ENCODE measurements at places on chromosomes 5 and 9.

DNA sequence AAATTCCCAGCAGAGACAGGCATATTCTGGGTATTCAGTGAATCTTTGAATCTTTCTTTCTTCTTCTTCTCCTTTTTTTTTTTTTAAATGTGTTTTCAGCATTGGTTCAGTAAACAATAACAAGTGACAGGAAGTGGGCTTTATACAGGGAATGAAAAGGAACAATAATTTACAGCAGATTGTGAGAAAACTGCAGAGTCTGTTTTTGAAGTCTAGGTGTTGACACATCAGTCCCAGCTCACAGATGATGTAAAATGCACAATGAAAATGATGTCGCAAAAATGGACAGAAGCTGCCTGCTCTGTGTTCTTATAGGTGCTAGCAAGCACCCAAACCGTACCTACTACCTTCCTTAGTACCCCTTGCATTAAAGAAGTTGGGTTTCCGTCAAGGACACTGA is 38.8 kb downstream of the TNC start:
- DNase-seq = no peak

GRCh38 chr5:162274679-162275078 is 207.1 kb downstream of the GABRG2 start:
- DNase-seq = no peak

DNA sequence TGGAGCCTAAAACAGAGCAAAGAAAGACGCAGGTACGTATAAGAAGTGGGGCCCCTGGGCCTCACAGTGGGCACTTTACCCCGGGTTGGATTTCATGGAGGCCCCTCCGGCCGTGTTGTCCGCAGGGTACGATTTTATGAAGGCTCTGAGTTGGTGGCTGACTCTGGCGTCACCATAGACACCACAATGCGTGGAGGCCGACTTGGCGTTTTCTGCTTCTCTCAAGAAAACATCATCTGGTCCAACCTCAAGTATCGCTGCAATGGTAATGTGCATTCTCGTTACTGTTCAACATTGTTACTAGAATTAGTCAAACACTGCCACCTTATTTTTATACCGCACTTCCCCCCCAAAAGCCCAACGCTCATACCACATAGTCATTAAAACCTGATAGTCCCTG is 47.1 kb downstream of the THBS4 start:
- DNase-seq = no peak

DNA sequence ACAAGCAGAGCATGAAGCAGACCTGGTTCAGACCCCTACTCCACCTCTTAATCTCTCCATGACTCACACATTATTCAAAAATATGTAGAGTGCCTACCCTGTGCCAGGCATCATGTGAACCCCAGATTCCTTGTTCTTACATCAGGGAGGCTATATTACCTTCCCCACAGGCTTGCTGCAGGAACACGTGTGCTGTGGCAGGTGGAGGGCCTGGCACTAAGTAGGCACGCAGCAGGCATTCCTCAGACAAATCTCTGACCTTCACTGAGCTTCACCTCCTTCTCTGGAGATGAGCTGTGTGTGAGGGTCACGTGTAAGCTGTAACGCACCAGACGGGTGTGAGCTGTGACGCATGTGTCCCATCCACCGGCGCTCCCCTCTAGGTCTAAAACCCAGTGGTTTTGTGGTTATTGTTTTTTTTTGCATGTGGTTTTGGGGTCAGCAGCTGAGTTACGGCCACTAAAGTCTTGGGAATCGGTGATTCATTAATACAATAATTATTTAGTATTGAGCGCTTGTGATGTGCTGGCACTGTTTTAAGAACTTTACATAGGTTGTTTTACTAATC is 30.3 kb downstream of the ANGPTL2 start:
- no peak for DNase-seq

DNA sequence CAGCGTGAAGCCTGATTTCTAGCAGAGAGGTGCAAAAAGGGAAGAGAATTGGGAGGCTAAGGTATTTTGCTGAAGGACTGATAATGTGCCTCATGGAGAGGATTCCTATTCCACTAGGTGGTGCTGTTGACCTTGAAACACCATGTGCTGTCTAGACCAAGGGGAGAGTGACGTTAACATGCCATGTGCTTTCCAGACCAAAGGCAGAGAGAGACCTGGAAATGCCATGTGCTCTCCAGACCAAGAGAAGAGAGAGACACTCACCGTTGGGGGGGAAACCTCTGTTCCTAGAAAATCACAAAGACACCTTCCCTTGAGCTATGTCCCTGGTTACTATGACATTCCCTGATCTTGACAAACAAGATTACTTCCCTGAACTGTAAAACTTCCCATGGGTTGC is 286.0 kb upstream of the TUSC1 start:
- DNase-seq = no peak

- DNase-seq = no peak
Measured at GRCh38 chr9:91282292-91282691, 79.4 kb downstream of the AUH start.

DNA sequence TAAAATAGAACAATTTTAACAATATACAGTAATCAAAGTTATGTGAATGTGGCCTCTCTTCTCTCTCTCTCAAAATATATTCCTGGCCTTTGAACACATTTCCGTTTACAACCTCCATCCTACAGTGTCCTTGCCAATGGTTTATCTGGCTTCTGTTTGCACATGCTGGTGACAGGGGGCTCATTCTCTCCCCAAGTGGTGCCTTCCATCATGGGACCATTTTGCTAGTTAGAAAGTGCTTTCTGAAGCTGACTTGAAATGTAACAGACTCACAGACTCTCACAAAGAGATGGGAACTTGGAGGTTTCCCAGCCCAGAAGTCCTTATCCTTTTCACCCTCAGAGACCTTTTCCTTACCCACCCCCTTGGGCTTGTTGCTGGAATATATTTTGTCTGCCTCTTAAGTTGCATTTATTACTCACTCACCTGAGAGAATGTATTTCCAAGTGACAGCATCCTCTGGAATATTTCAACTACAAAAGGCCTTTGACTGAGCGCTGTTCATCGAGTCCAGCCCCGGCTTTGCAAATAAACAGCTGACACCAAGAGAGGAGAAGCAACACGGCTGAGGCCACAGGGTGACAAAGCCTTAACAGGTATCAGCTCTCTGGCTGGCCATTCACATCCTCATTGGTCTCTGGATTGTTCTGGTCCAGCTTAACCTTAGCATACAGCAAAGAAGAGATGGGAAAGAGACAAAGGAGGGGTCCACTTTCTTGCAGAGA is 17.5 kb upstream of the ALDH1B1 start:
- no peak for DNase-seq

GRCh38 chr5:13536933-13537332 is 407.6 kb downstream of the DNAH5 start:
- no peak for DNase-seq

GRCh38 chr5:175689147-175689991 is 31.5 kb downstream of the HRH2 start:
- no peak for DNase-seq

DNA sequence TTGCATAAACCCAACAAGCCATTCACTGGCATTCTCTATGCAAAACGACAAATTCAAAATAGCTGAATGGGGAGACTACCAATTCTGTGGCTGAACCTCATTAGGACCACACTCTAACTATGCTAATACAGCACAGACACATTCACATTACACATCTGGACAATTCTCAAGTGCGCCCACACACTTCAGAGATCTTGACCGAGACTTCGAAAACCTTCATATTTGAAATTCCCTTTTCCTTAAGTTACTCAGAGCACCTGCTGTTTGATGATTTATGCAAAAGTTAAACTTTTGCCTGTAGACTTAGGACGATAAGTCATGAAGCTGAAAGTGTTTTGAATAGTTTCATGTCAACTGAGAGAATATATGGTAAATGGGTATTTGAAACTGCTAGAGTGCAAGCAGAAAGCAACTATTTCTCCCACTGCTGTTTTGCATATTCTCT is 111.9 kb downstream of the FBN2 start:
- DNase-seq = no peak

GRCh38 chr9:104025104-104025503 is 69.0 kb upstream of the SMC2 start:
- DNase-seq = no peak

DNA sequence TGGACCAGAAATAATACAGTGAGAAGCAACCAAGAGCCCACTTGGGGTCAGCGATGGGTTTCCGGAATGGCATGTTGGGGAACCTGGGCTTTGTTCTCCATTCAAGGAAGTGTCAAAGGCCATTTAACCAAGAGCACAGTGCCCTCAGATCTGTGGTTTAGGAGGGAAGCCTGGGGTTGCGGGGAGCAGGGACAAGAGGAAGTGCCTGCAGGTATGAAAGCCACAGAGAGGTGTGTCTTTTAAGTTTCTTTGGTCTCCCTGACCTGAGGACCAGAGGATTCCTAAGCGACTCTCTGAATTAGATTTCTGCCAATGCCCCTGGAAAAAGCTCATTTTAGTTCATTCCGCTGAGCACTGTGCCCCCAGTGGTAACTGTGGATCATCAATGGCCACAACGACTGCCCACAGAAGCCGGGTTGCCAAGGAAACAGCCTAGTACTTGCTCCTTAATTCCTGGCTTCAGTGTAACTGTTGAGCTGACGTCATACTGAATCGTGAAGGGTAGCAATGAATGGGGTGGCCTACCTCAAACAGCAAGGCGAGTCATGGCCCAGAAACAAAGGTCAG is 107.3 kb upstream of the SPIN1 start:
- DNase-seq = no peak

GRCh38 chr5:163303718-163304117 is 133.7 kb upstream of the CCNG1 start:
- DNase-seq = no peak

- no peak for DNase-seq
Measured at GRCh38 chr5:158953929-158954534, 145.7 kb downstream of the EBF1 start.

DNA sequence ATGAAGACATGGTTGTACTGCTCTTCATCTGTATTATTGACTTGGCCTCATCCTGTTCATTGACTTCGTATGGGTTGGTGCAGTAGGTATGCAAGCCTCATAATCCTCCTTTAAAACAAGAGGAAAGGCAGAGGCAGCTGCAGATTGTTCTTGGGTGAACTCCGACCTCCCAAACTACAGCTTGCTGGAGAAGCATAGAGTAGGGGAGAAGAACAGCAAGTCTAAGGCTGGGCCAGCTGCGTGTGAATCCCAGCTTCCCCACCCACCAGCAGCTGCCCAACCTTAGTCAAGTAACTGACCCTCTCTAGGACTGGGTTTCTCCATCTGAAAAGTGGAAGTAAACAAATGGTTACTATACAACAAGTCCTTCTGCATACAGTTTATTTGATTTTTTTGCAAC is 114.5 kb upstream of the WWC1 start:
- DNase-seq = no peak

- DNase-seq = no peak
Measured at GRCh38 chr9:70590315-70590677, 175.8 kb upstream of the KLF9 start.

DNA sequence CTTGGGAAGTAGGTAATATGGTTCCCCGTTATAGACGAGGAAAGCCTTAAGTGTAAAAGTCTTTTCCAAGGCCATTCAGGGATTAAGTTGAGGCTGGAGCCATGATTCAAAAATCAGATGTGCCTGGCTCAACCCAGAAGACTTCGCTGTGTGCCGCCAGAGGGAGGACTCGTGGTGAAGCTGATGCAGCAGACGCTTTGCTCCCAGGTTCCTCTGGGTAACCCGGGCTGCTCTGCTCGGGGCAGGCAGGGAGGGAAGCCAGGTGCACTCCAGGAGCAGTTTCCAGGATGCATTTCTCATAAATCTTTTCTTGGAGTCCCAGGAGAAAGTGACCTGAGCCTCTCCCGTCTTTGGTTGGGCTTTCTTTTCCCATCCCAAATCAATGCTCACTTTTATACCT is 62.9 kb upstream of the ICE1 start:
- no peak for DNase-seq

DNA sequence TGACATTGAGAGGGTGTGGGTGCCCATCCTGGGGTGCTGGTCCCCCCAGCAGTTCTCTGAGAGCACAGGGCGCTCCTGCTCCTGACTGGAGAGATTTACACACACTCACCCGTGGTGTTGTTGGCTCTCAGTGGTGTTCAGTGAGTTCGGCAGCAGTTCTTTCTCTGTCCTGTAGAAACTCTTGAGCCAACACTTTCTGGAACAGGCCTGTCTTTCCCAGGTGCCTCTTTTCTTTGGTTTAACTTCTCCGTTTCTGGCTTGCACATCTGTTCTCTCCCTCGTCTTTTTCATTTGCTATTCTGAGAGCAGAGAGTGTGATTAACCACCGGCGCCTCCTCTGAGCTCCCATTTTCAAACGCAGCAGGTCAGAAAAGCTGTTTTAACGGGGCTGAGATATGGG is 284.5 kb downstream of the IRX2 start:
- no peak for DNase-seq

- DNase-seq = no peak
Measured at GRCh38 chr5:206406-206805, 11.5 kb downstream of the CCDC127 start.

- no peak for DNase-seq
Measured at GRCh38 chr5:15365070-15365469, 134.9 kb upstream of the FBXL7 start.

DNA sequence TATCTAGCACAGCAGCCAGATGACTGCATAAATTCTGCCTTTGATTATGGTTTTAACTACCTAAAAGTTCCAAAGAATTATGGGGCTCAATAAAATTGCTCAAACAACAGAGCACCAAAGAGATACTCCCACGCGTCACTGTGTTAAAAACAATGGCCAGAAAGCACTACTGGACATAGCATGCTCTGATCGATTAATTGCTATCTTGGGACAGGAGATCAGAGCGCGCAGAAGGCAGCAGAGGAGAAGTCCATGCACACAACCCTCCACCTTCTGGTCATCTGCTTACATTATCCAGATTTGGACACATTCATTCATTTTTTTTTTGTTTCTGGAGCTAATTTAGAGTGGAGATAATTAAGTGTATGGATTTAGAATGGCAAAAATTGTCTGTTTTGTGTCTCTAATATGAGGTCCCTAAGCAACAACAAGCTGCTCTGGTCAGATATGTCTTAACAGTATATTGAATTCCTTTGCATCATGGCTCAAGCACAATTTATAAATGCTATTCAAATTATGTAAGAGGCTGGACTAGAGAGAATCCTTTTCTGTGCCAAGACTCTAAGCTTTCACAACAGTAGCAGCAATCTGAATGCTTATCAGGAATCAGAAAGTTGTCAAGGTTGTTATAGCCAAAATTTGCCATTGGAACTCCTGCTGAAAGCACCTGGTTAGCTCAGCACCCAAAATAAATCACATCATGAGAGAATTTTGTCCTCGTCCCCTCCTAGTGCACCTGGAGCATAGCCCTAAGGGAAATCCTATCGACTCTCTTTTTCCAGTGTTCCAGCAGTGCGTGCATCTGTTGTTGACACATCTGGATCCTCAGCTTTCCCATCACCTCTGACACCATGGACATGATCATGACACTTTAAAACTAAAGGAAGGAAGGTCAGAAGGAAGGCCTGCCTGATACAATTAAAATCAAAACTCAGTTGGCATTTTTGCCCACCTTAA is 98.6 kb upstream of the HMHB1 start:
- DNase-seq = no peak

- DNase-seq = no peak
Measured at GRCh38 chr9:13648676-13649075, 369.2 kb upstream of the MPDZ start.

- no peak for DNase-seq
Measured at GRCh38 chr9:20742833-20743232, 58.8 kb downstream of the FOCAD start.

GRCh38 chr5:128036950-128037349 is 46.6 kb upstream of the SLC12A2 start:
- no peak for DNase-seq

GRCh38 chr5:31531543-31531887 is 378 bp downstream of the DROSHA start:
- DNase-seq = no peak

- no peak for DNase-seq
Measured at GRCh38 chr5:65120371-65120967, 351.7 kb downstream of the CWC27 start.
